ENCODE measurements at places on chromosomes 2 and 18. TPM values are rescaled to one million over a fixed set of nuclear protein-coding genes. Genes with fewer than 3 reads are reported as not detected.

DNA sequence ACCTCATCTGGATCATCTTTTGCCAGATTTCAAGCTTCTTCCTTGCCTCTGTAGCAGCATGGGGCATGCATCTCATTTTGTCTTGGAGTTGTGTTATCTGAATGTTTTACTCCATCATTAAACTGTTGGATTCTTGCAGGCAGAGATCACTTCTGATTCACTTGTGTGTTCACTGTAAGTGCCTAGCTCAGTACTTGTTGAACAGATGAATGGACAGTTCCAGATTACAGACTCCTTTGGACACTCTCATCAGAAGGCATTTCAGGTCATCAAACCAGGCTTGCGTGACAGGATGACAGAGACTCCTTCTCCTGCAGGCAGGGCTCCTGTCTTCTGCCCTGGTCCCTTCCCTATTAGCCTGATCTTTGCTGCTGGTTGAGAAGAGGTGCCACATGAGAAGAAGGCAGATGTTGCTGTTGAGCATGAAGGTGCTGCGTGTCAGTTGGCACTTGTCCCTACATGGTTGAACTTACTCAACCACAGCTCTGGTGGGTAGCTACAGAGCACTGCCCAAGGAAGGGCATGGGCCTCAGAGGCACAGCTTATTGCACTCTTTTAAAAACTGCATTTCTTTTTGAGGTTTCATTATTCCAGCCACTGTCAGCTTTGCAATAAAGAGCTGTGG, 58.9 kb downstream of the INPP4A start:
- no peak for DNase-seq

- no peak for DNase-seq
These were observed 872 bp downstream of the DSG2 start for GRCh38 chr18:31498574-31499524.

DNA sequence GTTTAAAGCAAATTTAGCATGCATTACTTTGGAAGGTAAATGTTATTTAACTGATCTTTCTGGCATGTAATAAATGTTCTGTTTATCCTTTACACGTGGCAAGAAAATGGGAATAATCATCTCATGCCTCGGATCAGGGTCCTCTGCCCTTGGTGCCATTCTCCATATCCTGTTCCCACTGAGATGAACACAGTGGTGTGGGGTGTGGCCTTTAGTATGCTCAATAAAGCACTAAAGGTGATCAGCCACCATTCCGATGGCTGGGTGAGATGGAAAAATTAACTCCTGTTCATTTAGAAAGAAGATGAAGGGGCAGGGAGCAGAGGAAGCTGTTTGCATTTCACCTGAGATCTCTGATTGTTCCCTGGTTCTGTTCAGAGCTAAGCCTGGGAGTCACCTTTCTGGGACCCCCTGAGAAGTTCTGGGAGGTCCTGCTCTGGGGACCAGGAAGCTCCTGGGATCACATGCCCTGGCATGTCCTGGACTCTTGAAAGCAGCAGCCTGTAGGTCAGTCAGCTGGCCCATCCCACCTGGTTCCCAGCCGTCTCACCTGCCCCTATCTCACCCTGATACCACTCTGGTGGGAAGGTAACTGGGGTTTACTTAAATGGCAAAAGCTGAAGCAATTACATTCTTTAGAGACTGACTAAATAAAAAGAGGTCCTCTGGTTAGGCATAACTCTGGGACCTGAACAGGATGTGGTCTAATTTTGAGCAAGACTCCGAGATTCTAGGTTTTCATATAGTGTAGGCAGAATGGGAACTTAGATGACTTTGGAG, 288.9 kb upstream of the EPAS1 start:
- DNase-seq: no peak

GRCh38 chr2:225454412-225454811, 54.9 kb downstream of the NYAP2 start:
- DNase-seq: no peak

- DNase-seq: no peak
These were observed 71.5 kb downstream of the KIAA1328 start for GRCh38 chr18:36900466-36900865.

DNA sequence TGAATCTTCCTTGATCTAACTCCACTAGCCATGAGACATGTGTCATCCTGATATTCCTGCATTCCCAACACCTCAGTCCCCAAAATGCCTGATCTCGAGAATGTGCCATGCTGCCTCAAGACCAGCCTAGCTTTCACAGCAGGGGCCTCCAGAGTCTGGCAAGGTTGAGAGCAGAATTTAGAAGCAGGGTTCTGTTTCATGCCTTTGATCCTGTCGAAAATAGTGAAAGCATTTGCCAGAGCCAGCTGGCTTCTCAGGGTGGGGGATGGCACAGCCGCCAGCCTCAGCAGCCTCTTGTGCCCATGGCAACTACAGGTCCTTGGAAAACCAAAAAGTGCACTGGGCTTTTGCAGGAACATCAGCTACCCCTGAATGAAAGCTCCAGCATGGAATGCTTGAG, 143.5 kb downstream of the RTN4 start:
- DNase-seq: no peak

- no peak for DNase-seq
These were observed 410.4 kb downstream of the RAD51AP2 start for GRCh38 chr2:17107871-17108270.

DNA sequence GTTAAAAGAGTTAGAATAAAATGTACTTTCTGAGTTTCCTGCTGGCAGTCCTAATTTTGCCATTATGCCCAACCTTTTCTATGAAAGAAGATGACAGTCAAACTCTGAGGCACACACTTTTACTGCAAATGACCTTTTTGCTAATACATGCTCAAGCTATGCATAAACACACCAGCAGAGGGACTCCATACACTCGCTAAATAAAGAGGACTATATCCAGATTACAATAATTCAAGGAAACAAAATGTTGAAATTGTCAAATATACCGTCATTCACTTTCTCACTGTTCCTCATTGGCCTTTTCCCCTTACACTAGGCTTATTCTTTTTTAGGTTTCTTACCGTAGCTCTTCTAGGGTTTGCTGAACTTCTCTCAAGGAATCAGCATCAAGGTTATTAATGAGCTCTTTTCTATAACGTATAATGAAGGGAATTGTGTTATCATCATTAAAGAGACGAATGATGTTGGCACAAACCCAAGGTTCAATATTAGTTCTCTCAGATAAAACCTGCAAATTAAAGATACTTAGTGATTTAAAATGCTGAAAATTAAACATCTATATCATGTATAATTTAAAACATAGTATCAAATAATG, 25.7 kb downstream of the SRBD1 start:
- peak; percentile 20 for DNase-seq

DNA sequence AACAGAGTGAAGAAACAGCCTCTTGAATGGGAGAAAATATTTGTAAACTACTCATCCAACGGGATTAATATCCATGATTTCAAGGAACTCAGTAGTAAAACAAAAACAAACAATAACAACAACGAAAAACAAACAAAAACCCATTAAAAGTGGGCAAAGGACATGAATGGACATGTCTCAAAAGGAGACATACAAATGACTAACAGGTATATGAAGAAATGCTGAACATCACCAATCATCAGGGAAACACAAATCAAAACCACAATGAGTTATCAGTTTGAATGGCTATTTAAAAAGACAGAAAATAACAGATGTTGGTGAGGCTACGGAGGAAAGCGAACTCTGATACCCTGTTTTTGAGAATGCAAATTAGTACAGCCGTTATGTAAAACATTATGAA, 224.8 kb upstream of the NRXN1 start:
- no peak for DNase-seq

GRCh38 chr2:105143467-105144151, 97.9 kb upstream of the GPR45 start:
- no peak for DNase-seq

- no peak for DNase-seq
These were observed 56.5 kb upstream of the PAPOLG start for GRCh38 chr2:60699617-60700016.

GRCh38 chr2:83640506-83640905, 818.6 kb downstream of the SUCLG1 start:
- DNase-seq: no peak

The C2orf72 gene
- total RNA-seq: 0.06 TPM

The GCG gene
- total RNA-seq: not detected

The FZD7 gene
- total RNA-seq: 26.7 TPM

The CHRNA1 gene
- 0.93 TPM for total RNA-seq
